Activated B cell treated with CpG ODN at 0.5 μM for 24 hours (primary cell): ENCODE measurements at places on chromosomes 12 and 14. TPM values are rescaled to one million over a fixed set of nuclear protein-coding genes. Genes with fewer than 3 reads are reported as not detected.

- no peak for DNase-seq
These were observed 28.5 kb downstream of the RGS6 start for GRCh38 chr14:71960494-71961353.

GRCh38 chr12:120095736-120096135 lies 20.8 kb downstream of the RAB35 start:
- DNase-seq = no peak

DNA sequence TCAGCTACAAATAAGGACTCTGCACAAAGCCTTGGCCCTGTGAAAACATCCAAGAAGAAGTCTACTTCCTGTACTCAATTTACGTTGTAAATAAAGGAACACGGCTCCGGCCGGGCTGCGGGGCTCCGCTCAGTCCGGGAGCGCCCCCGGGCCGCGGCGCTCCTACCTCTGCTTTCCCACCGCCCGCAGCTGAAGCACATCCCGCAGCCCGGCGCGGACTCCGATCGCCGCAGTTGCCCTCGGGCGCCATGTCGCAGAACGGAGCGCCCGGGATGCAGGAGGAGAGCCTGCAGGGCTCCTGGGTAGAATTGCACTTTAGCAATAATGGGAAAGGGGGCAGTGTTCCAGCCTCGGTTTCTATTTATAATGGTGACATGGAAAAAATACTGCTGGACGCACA lies 502.3 kb upstream of the FOXG1 start:
- DNase-seq = no peak

GRCh38 chr12:100043631-100044030 lies 58.9 kb upstream of the ANKS1B start:
- no peak for DNase-seq

Gene KSR2
- total RNA-seq = not detected in 2 replicates

Gene PTGER2
- 0.09 and 0.12 TPM in 2 replicates for total RNA-seq

Gene KRT83
- total RNA-seq = not detected in 2 replicates

Gene PTPRR
- not detected in 2 replicates for total RNA-seq

Gene SYT1
- total RNA-seq = 0.39 and 0.49 TPM in 2 replicates
